ENCODE measurements at places on chromosomes 6 and 20.

DNA sequence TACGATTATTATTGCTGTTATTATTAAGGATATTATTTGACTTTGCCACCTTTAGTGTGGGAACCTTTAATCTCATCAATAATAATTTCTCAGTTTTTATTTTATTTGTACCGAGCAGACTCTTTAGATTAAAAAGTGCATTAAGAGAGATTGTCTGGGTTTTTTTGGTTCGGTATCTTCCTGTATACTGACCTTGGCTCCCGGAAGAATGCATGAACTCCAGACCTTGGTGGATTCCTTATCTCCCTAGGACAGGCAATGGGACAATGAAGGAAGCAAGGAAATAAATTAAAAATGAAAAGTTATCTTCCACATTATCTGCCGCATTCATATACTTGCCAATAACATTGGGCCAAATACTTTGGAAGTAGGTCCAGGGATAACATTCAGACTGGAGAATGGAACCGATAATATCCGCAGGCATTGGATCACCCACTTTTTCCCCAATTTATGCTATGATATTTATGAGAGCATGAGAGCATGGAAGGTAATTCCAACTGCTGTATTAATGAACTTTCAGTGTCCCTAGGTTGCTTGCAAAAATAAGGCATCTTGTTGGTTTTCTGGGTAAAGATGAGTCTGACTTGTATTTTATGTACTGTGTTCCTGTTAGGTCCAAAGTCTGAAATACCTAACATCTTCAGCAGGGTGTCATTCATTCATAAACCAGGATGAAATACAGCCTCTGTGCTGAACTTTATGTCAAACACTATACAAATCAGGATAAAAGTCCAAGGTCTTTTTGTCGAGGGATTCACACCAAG, 232.1 kb downstream of the PLCB1 start:
- no peaks in the 10 kb centered on the region for H3K27me3 ChIP-seq
- H3K4me1 ChIP-seq: no peaks in the 10 kb centered on the region
- no peak for DNase-seq
- no peak overlapping the region for H3K4me3 ChIP-seq

DNA sequence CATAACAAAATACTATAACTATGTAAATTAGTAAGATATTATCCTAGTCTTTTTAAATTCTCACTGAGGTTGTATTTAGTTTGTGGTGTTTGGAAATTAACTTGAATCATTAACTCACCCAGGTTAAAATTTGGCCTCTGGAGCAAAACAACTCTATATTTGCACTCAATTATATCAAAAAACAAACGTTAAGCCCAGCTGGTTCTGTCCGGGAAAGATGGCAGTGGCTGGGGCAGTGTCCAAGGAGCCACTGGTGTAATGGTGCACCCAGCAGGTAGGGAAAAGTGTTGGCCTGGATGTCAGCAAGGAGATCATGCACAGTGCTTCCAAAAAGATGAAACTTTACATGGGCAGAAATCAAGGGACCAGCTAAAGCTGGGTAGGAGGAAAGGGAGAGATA, 285.3 kb upstream of the CITED2 start:
- no peaks in the 10 kb centered on the region for H3K36me3 ChIP-seq
- H3K4me1 ChIP-seq: no peaks in the 10 kb centered on the region
- H3K27me3 ChIP-seq: no peaks in the 10 kb centered on the region

- H3K4me1 ChIP-seq: peaks cover 1% of the 10 kb centered on the region
- DNase-seq: peak; percentile 32
- H3K36me3 ChIP-seq: no peaks in the 10 kb centered on the region
Measured at GRCh38 chr6:32589596-32590449, at the start of gene HLA-DRB1. Gene HLA-DRB1 (minus strand): TSS chr6:32589848. CDS start chr6:32589742, 106 bp downstream.

GRCh38 chr6:157649311-157650260, 173.5 kb upstream of the SNX9 start:
- H3K27me3 ChIP-seq: no peaks in the 10 kb centered on the region
- no peak for DNase-seq
- H3K27ac ChIP-seq: no peak overlapping the region
- peak overlapping the region; percentile 39 for H3K4me3 ChIP-seq
- peaks cover 6% of the 10 kb centered on the region for H3K4me1 ChIP-seq

DNA sequence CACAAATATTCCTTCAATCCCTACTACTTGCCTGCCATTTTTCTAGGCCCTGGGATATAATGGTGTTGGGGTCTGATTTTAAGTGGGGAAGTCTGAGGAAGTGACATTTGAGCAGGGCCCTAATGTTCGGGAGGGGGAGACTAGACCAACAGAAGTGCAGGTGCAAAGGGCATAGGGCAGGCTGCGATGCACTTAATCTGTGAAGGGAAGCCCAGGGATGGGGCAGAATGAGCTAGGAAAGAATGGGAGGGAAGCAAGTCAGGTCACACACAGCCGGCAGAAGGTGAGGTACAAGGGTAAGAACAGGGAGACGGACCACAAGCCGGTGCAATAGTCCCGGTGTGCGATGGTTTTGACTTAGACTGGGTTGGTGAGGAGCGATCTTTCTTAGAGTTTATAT, 146.8 kb downstream of the UNC5CL start:
- no peak overlapping the region for H3K4me3 ChIP-seq
- H3K27me3 ChIP-seq: peaks cover 58% of the 10 kb centered on the region
- H3K36me3 ChIP-seq: no peaks in the 10 kb centered on the region
- peaks cover 4% of the 10 kb centered on the region for H3K4me1 ChIP-seq
- no peak overlapping the region for H3K27ac ChIP-seq
- DNase-seq: no peak

- no peaks in the 10 kb centered on the region for H3K27me3 ChIP-seq
- no peak for DNase-seq
- H3K36me3 ChIP-seq: no peaks in the 10 kb centered on the region
- H3K4me3 ChIP-seq: no peak overlapping the region
Measured at GRCh38 chr6:121310495-121310894, 23.8 kb downstream of the TBC1D32 start.

GRCh38 chr6:50816115-50816675, 2.5 kb upstream of the TFAP2B start:
- H3K27me3 ChIP-seq: peaks cover 41% of the 10 kb centered on the region
- no peaks in the 10 kb centered on the region for H3K36me3 ChIP-seq
- H3K4me3 ChIP-seq: peak overlapping the region; percentile 82
- peaks cover 11% of the 10 kb centered on the region for H3K4me1 ChIP-seq
- DNase-seq: peak; percentile 57

- no peaks in the 10 kb centered on the region for H3K4me1 ChIP-seq
- peak; percentile 44 for DNase-seq
- peaks cover 31% of the 10 kb centered on the region for H3K27me3 ChIP-seq
Measured at GRCh38 chr20:21719592-21720214, 14.2 kb downstream of the PAX1 start.

GRCh38 chr6:34819571-34820480, 27.9 kb downstream of the BLTP3A start:
- peaks cover 14% of the 10 kb centered on the region for H3K36me3 ChIP-seq
- H3K27ac ChIP-seq: no peak overlapping the region
- H3K27me3 ChIP-seq: no peaks in the 10 kb centered on the region
- H3K4me3 ChIP-seq: no peak overlapping the region

DNA sequence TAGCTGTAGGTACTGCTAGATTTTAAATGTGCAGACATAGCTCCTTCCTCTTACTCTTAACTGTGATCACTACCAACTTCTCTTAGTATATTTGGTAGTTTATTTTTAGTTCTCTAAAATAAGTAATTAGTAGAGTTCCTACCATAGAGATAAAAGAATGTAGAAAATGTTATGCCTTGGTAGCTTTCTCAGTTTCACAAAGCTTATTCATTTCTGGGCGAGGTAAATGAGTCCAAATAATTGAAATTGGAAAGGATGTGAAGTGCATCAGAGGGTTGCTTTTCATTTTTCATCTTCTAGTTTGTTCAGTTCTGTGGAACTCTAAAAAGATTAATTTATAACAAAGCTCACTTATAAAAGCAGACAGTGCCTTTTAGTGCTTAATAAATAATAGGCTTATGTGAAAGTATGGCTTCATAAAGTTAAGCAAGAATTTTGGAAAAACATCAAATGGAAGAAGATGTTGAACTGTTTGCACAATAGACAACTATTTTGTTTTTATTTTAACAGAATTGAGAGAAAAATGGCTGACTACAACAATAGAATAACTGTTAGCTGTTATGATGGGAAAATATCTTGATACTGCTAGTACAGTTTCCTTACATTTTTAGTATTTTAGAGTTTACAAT, 303.7 kb downstream of the UTRN start:
- H3K36me3 ChIP-seq: peaks cover 4% of the 10 kb centered on the region
- H3K27me3 ChIP-seq: no peaks in the 10 kb centered on the region
- no peaks in the 10 kb centered on the region for H3K4me1 ChIP-seq

All from mesenchymal stem cell (in vitro differentiated cells and primary cell).